Activated CD8-positive, alpha-beta T cell treated with anti-CD3 and anti-CD28 coated beads for 36 hours (primary cell): ENCODE measurements at places on chromosomes 16 and 17. TPM values are rescaled to one million over a fixed set of nuclear protein-coding genes. Genes with fewer than 3 reads are reported as not detected.

DNA sequence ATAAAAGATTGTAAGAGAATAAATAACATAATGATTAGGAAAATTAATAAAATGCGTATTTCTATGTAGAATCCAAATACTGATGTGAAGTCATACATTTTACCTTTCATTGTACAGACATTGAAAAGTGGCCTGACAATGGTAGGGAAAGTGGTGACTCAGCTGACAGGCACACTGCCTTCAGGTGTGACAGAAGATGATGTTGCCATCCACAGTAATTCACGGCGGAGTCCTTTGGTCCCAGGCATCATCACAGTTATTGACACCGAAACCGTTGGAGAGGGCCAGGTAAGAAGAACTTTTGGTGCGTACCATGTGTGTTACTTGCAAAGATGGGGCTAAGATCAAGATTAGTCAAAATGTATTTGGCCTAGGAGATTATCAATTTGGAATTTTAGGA lies 232.8 kb downstream of the BCAS3 start:
- no peak for DNase-seq

DNA sequence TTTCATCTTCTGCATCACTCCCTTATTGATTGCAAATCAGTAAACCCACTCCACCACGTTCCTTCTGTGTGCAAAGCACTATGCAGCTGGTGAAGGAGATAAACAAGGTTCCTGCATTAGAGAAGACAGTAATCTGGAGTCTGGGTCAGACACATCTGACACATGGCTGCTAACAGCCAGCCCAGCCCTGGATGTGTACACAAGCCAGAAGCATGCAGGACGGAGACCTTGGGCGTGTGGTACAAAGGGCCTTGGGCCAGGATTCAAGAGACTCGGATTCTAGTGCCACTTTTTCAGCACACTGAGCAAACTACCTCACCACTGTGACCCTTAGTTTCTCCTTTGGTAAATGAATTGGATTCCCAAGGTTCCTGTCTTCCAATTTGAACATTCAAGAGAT lies 86.6 kb upstream of the DNAH9 start:
- DNase-seq, result no peak

The NAGS gene
- total RNA-seq, result 2.4 TPM

GRCh38 chr17:17355426-17355825 lies 52.3 kb downstream of the NT5M start:
- no peak for DNase-seq

The C16orf46 gene
- total RNA-seq, result 0.59 TPM

DNA sequence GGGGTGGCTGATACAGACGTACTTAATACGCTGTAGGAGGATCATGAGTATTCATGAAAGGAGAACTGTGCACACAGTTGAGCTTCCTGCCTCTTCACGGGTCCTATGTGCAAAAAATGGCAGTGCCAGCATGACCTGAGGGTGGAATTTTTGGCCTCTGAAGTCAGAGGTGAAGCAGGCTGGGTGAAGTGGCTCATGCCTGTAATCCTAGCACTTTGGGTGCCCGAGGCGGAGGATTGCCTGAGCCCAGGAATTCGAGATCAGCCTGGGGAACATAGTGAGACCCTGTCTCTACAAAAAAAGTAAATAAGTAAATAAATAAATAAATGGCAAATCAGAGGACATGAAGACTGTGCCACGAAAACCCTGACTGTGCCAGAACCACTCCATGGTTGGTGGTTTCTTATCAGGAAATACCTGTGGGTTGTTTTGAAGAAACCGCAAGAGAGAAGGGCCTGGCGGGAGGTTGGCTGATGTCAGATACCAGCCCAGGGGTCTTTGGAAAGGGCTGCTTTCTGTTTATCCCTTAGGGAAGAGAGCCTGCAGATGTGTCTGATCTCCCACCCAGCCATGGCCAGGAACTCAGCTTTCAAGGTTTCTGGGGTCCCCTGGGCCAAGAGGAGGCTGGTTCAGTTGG lies 3.4 kb downstream of the ASPSCR1 start:
- DNase-seq, result no peak
